Tibial nerve (tissue), 4 donors: ENCODE measurements at places on chromosomes 16 and 17. TPM values are rescaled to one million over a fixed set of nuclear protein-coding genes. Genes with fewer than 3 reads are reported as not detected.

DNA sequence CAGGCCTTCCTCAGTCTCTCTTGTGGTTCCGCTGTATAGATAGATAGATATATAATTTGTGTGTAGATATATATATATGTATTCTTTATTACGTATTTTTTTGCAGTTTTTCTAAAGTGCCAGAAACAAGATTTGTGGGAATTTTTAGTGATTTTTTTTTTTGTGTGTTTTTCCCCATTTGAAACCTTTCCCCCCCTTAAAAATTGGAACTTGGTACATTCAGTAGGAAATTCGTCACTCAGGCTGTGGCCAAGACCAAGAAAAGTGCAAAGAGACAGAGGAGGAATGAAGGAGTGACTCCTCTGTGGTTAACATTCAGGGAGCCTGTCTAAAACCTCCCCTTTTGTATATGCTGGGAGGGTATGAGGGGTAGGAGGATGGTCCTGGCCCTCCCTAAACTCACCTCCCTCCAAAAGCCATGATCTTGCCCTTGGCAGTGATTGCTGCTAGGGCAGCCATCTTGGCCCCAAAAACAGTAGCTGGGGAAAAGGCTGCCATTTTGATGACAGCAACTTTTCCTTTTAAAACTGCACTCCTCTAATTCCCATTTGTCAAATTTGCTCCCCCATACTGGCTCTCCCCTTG lies 15.2 kb downstream of the CHRNB1 start:
- H3K4me1 ChIP-seq = no peaks in the 10 kb centered on the region
- H3K27ac ChIP-seq = no peak overlapping the region
- no peak overlapping the region for H3K4me3 ChIP-seq
- no peaks in the 10 kb centered on the region for H3K27me3 ChIP-seq
- H3K36me3 ChIP-seq = peaks cover 39% of the 10 kb centered on the region
- no peak for DNase-seq

DNA sequence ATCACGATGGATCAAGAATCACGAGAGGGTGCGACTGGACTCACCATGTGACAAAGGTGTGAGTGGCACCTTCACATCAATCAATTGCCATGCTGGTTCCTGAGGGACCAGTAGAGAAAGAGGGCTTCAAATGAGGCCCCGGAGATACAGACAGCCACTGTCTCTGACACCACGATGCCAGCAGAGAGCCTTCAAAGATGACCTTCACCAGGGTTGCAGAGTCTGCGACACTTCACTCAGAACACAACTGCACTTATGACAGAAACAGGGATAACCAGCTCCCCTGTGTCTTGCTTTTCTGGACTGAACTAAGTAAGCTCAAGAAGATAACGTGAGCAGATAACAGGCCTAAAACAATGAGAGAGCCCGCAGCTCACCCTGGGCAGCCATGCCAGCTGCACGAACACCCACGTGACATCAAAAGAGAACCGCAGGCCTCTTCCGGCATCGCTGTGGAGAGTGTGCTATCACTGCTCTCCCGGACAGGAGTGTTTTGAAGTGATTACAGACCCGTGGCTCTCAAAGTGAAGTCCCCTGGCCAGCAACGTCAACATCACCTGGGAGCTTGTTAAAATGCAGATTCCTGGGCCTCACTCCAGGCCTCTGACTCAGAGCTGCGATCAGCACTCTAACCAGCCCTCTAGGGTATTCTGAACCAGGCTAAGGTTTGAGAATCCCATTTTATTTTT lies 36.4 kb downstream of the KLHDC4 start:
- H3K4me3 ChIP-seq = no peak overlapping the region
- no peak for DNase-seq
- H3K27me3 ChIP-seq = no peaks in the 10 kb centered on the region
- no peaks in the 10 kb centered on the region for H3K4me1 ChIP-seq

GRCh38 chr17:69078864-69079263 lies 18.1 kb upstream of the ABCA9 start:
- no peak for DNase-seq
- H3K4me1 ChIP-seq = no peaks in the 10 kb centered on the region
- no peaks in the 10 kb centered on the region for H3K27me3 ChIP-seq
- peaks cover 3% of the 10 kb centered on the region for H3K36me3 ChIP-seq
- no peak overlapping the region for H3K27ac ChIP-seq
- no peak overlapping the region for H3K4me3 ChIP-seq

DNA sequence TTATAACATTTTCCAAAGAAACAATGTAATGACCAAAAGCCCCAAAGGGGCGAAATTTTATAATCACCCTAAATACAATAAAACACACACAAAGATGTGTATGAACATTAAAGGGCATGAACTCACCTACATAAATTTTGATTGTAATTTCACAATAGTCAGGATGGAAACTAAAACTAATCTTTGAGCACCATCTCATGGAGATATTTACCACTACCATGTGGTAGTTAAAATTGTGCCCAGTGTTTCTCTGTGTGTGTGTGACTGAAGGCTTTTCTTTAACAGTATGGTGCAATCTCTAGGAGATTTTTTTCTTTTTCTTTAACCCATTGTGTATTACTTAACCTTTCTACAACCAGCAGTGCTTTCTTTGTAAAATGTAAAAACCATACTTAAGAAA lies 19.7 kb upstream of the MEIOC start:
- H3K36me3 ChIP-seq = no peaks in the 10 kb centered on the region
- no peaks in the 10 kb centered on the region for H3K4me1 ChIP-seq
- no peak for DNase-seq
- H3K4me3 ChIP-seq = no peak overlapping the region
- H3K27me3 ChIP-seq = no peaks in the 10 kb centered on the region
- H3K27ac ChIP-seq = no peak overlapping the region

GRCh38 chr16:30728899-30729672 lies 19.1 kb upstream of the PHKG2 start:
- DNase-seq = no peak
- H3K27ac ChIP-seq = no peak overlapping the region
- H3K27me3 ChIP-seq = no peaks in the 10 kb centered on the region
- H3K36me3 ChIP-seq = peaks cover 91% of the 10 kb centered on the region
- H3K4me3 ChIP-seq = no peak overlapping the region

DNA sequence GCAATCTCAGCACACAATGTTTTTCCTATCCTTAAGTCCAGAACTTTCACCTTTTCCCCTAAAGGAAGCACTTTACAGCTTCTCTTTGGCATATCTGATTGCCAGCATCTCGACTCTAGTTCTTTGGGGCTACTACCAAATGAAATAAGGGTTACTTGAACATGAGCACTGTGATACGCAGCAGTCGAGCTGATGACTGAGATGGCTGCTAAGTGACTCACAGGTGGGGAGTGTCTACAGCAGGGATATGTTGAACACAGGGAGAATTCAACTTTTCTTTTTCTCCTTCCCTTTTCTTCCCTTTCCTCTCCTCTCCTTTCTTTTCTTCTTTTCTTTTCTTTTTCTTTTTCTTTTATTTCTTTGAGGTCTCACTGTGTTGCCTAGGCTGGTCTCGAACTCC lies 334.8 kb downstream of the MAF start:
- H3K27me3 ChIP-seq = no peaks in the 10 kb centered on the region
- no peak overlapping the region for H3K27ac ChIP-seq
- H3K36me3 ChIP-seq = no peaks in the 10 kb centered on the region
- DNase-seq = no peak

- no peak for DNase-seq
- peak within 1 kb of the TSS; percentile 81 for H3K27ac ChIP-seq
- H3K36me3 ChIP-seq = no peaks in the 10 kb centered on the region
- no peaks in the 10 kb centered on the region for H3K27me3 ChIP-seq
Observed at GRCh38 chr17:29622337-29623282, at the start of gene CORO6. CORO6 (minus strand) TSS chr17:29622912; CDS start chr17:29621421, 1,491 bp downstream.

- no peak overlapping the region for H3K27ac ChIP-seq
- no peaks in the 10 kb centered on the region for H3K36me3 ChIP-seq
- no peak overlapping the region for H3K4me3 ChIP-seq
- no peaks in the 10 kb centered on the region for H3K27me3 ChIP-seq
- no peak for DNase-seq
Observed at GRCh38 chr16:20515688-20516090, 60.5 kb downstream of the ACSM2B start.

- no peaks in the 10 kb centered on the region for H3K4me1 ChIP-seq
Observed at GRCh38 chr17:6435968-6436367, 1.0 kb upstream of the AIPL1 start.

GRCh38 chr16:85357924-85358505 lies 245.7 kb upstream of the CIBAR2 start:
- no peak overlapping the region for H3K4me3 ChIP-seq
- no peaks in the 10 kb centered on the region for H3K36me3 ChIP-seq
- peaks cover 23% of the 10 kb centered on the region for H3K4me1 ChIP-seq
- DNase-seq = no peak
- H3K27ac ChIP-seq = no peak overlapping the region

GRCh38 chr17:17515934-17516930 lies 20.0 kb upstream of the RASD1 start:
- no peaks in the 10 kb centered on the region for H3K36me3 ChIP-seq
- H3K4me3 ChIP-seq = no peak overlapping the region
- no peak overlapping the region for H3K27ac ChIP-seq

- H3K27me3 ChIP-seq = no peaks in the 10 kb centered on the region
- peak; percentile 76 for DNase-seq
- peaks cover 44% of the 10 kb centered on the region for H3K36me3 ChIP-seq
Observed at GRCh38 chr17:8226536-8227237, 16.3 kb upstream of the AURKB start.

GRCh38 chr17:10888858-10889257 lies 51.0 kb upstream of the PIRT start:
- H3K36me3 ChIP-seq = no peaks in the 10 kb centered on the region
- H3K27me3 ChIP-seq = no peaks in the 10 kb centered on the region
- H3K4me3 ChIP-seq = no peak overlapping the region
- no peak for DNase-seq
- H3K4me1 ChIP-seq = no peaks in the 10 kb centered on the region

GRCh38 chr17:61317779-61318178 lies 81.9 kb upstream of the TBX2 start:
- no peaks in the 10 kb centered on the region for H3K36me3 ChIP-seq
- DNase-seq = no peak
- H3K4me1 ChIP-seq = peaks cover 17% of the 10 kb centered on the region
- H3K27ac ChIP-seq = no peak overlapping the region
- H3K27me3 ChIP-seq = no peaks in the 10 kb centered on the region

The NME2 gene
- 552 TPM for total RNA-seq

The PRAC1 gene
- not detected for total RNA-seq

The CDYL2 gene
- 5.7 TPM for total RNA-seq

The MRPL45 gene
- 27.8 TPM for total RNA-seq

The GTF3C1 gene
- 70.3 TPM for total RNA-seq

The NPIPA2 gene
- total RNA-seq = not detected

The CHST5 gene
- total RNA-seq = not detected

The HCRT gene
- total RNA-seq = not detected

The FOXC2 gene
- total RNA-seq = 14.5 TPM
